Stimulated activated CD8-positive, alpha-beta memory T cell treated with anti-CD3 and anti-CD28 coated beads, Interleukin-4, amount 100 ng/mL, for 4 hours (primary cell): ENCODE measurements at places on chromosomes 1 and 21.

- peak; percentile 14 for DNase-seq
Measured at GRCh38 chr1:45205910-45206721, at the start of gene ZSWIM5. TSS of gene ZSWIM5 (minus strand) at chr1:45206605. CDS start at chr1:45206350, 255 bp downstream.

DNA sequence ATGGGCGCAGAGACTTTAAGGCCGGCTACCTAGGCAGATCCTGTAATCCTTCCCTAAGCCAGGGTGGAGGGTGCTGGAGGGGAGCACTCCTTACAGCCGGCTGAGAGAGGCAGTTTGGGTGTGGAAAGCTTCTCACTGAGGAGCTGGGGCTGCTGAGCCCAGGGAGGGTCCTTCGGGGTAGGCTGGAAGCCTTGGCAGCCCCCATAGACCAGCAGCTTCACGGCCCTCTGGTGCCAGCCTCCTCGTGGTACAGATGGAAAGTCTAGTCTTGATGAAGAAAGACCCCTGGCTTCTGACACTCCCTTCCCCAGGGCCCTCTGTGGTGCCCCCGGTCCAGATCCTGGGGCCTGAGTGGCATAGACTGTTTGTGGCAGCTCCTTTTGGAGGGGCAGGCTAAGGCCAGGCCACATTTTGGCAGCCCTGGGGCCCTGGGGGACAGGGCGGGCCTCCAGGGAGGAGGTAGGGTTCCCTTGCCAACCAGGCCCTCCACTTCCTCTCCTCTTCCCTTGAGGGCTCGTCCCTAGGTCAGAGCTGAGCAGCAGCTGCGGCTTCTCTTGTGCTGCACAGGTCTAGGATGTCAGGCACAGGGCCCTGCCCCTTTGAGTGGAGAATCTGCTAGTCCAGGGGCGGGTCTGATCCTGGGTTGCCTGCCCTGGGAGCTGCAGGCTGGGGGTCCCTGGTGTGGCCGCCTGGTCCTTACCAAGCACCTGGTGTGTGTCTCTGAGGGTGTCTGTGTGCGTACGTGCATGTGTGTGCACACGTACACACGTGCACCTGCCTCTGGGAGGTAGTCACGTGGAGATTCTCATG, 4.8 kb downstream of the AMPD2 start:
- DNase-seq, result no peak

- DNase-seq, result no peak
Measured at GRCh38 chr1:170567214-170567613, 35.2 kb downstream of the GORAB start.

DNA sequence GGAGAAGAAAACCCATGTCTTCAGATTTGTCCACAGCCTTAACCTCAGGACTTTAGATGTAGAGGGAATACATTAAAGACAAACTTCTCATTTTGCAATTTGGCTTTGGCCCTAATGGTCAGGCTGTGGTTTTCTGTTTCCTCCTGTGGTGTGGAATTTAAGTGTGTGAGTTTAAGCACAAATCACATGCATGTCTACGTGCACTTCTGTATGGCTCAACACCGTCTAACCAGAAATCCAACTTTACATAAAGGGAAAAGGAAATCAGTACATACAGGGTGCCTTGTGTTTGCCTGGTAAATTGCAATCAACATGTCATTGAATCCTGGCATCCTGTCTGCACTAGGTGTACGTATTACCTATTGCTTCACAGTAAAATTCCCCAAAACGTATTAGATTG, 1.2 kb upstream of the ZNF124 start:
- DNase-seq, result no peak

DNA sequence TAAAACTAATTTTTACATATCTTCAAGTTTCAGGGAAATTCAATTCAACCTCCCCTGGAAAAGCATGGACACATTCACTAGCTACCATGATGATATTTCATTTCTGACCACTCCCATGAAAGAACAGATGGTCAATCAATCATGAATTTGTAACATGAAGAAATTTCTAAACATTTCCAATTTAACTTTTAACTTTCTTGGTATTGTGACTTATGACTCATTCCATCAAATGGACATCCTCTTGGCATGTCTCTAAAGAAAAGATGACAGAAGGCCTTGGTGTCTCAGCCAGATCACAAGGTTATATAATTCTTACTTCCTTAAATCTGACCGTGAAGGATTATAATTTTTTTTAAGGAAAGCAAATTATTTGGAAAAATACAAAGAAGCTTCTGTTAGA, 10.5 kb upstream of the MCOLN3 start:
- DNase-seq, result no peak

DNA sequence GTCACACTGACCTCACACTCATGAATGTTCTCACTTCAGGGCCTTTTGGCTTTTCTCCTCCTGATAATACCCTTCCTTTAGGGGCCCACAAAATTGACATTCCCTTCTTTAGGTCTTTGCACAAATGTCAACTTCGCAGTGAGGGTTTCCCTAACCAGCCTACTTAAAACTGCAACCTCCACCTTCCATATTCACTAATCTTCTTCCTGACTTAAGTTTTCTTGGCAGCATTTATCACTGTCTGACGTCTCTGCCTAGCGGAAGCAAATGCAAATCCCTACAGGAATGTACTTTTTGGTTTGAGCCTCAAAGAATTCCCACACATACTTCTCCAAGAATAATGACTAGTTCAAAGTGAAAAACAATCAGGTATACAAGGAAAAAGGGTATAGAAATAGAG, 32.8 kb downstream of the INTS7 start:
- DNase-seq, result no peak

DNA sequence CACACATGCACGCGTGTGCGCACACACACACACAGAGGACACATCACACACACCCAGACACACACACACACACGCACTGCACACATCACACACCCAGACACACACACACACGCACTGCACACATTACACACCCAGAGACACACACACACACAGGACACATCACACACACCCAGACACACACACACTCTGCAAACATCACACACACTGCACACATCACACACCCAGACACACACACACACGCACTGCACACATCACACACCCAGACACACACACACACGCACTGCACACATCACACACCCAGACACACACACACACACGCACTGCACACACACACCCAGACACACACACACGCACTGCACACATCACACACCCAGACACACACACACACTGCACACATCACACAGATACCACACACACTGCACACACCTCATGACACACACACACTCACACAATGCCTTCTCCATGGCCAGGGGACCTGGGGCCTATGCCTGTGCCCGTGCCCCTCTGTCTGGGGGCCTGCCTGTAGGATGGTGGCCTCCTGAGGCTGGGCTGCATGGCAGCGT, 24.4 kb downstream of the CRYAA start:
- DNase-seq, result no peak

DNA sequence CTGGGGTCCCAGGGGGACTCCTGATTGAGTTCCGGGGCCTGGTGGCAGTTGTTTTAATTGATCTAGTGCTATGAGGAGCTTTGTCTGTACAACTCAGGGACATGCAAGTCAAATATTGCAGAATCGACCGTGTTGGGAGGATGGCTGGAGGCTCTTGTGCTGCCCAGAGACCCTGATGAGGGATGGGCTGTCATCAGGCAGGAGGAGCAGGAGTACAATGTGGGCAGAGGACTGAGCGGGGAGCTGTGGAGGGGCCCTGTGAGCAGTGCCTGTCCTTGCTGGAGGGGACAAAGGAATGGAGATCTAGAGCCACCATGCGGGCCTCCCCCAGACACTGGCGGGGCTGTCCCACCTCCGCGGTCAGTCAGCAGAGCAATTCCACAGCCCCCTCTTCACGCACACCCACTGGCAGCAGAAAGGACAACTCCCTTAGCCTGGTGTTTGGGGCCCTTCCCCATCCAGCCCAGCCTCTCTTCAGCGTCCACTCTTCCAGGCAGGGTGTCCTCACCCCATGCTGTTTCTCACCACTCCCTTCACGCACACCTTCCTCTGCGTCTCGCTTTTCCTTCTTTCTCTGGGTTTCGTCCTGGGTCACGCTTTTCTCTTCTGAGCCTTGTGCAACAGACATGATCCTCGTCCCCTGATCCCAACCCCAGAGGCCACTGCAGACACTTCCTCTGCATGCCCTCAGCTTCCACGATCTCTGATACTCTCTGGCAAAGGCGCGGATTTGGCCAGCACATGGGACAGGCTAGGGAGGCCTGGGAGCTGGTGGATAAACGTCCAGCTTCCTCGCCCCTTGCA, 122.6 kb downstream of the GRIK3 start:
- DNase-seq, result no peak
